ENCODE measurements at places on chromosomes 13 and 19.

GRCh38 chr13:73608711-73609485 is 525.3 kb downstream of the KLF12 start:
- DNase-seq, result no peak

GRCh38 chr19:11496391-11497163 is 9.1 kb downstream of the ZNF653 start:
- DNase-seq, result peak; percentile 47

- DNase-seq, result no peak
Measured at GRCh38 chr13:27037571-27037970, 134.0 kb downstream of the USP12 start.

DNA sequence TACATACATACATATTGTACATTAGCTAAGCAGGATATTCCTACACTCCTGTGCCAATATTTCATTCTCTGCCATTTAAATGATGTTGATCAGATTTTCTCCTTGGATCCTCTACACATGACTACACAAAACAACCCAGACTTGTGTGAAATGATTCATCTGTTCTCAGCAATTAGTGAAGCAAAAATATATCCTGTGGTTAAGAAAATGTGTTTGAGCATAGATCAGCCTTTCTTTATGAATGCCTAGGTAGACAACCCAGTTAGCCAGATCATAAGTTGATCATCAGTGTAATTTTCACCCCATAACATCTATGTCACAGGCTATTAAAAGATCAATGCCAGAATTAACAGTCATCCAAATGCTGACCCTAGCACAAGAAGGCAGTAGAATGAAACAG is 275.2 kb upstream of the EDNRB start:
- no peak for DNase-seq

- no peak for DNase-seq
Measured at GRCh38 chr19:33456076-33456844, 65.3 kb downstream of the PEPD start.

- no peak for DNase-seq
Measured at GRCh38 chr13:36815062-36815461, 4.0 kb upstream of the RFXAP start.

DNA sequence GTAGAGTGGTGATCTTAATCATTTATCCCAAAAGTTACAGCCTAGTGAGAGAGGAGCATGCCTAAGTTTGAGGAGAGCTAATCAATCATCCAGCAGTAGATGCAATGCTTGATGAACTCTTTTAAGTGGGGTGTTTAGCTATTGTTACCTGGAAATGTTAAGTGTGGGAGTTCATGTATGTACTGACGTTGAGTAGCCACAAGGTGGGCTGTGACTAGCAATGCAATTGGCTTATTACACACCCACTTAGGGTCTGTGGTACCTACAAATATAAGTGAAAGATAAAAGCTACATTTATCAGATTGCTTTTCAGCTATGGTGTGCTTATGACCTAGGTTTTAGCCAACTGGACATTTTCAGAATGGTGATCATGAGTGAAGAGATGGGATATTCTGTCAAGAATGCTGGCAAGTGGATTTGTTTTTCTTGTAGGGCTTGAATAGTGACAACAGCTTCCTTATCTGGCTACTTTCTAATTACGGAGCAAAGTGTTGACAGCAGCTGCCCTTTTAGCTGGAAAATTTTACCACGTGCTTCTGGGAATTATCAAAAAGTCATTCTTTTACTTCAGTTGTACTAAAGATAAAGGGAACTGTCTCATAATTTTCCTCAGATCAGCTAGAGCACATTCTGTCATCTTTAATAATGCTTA is 170.6 kb downstream of the POSTN start:
- no peak for DNase-seq

DNA sequence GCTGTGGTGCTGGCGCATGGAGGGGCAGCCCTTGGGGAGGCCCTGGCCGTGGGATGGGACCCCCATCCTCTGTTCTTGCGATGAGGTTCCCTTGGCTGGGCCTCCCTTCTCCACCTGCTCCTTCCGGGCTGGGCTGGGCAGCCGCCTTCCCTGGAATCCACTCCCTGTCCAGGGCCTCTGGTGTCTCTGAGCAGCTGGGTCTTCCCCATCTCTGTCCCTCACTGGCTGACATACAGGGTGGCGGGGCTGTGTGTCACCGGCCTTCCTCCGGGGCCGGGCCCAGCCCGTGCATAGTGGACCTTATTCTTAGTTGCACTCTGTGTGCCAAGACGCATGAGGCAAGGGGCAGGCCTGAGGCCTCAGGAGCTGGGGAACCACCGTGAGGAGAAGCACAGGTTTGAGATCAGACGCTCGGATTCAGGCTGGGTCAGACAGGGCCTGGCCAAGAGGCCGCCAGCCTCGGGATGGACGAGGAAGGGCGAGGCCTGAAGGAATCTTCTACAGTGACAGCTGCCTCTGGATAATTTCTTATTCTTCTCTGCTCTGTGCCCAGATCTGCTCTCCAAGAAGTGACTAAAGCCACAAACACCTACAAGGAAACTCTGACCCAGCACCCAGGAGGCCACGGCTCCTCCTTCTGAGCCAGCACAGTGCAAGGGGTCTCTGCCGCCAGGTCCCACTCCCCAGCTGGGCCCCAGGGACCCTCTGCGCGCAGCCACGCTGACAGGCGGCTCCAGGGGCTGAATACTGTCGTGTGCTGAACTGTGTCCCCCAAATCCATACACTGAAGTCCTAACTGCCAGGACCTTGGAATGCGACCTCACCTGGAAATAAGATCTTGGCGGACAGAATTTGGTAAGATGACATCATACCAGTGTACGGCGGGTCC is 11.0 kb downstream of the SGTA start:
- DNase-seq, result no peak

- DNase-seq, result no peak
Measured at GRCh38 chr13:40252676-40253075, 413.8 kb downstream of the FOXO1 start.

GRCh38 chr13:39811696-39812095 is 156.2 kb downstream of the COG6 start:
- DNase-seq, result no peak

DNA sequence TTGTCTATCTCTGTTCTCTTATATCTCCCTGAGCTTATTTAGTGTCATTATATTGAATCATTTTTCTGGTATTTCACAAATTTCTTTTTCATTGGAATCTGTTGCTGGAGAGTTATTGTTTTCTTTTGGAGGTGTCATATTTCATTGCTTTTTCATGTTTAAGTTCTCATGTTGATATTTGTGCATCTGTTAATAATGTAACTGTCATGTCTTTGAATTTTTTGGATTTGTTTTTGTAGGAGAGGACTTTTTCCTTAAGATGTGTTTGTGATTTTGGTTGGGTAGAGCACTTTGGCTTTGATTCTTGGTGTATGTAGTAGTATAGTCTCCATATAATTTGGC is 64.0 kb downstream of the DNAJC3 start:
- no peak for DNase-seq

DNA sequence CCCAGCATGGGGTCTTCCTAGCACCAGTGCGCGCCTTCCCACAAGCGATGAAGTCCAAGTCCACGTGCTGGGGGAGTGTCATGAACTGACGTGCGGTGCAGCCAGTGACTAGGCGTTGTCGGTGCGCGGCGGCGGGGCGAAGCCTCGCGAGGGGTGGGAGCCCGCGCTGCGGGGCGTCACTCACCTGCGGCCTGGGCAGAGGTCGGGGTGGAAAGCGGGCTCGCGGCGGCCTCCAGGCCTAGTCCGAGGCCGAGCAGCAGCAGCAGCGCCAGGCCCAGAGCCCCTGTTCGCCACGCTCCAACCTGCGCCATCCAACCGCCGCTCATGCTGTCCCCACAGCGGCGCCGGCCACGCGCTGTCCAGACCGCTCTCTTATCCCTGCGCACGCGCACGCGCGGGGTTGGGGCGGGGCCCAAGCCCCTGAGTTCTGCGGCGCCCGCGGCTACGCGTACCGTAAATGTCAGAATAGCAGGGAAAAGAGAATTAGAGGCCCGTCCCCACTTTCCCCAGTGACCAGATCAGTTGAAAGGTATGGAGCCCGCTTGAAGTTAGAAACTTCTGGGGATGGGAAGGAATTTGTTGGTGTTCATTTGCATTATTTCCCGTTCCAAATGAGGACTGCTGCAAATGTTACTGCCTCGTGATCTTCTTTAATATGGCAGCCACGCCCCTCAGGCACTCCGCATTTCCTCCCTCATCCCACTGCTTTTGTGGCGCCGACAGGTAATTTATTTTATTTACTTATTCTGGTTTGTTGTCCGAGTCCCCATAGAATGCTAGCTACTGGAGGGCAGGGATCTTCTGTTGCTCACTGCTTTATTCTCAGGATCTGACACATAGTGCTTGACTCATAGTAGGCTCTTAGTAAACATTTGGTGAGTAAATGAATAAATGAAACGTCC is at the start of gene CD320:
Gene CD320, minus strand, starts transcription at position 394 of the 902 bp plus-strand sequence. Its CDS starts 68 bp downstream, at position 326.
- DNase-seq, result peak; percentile 93

DNA sequence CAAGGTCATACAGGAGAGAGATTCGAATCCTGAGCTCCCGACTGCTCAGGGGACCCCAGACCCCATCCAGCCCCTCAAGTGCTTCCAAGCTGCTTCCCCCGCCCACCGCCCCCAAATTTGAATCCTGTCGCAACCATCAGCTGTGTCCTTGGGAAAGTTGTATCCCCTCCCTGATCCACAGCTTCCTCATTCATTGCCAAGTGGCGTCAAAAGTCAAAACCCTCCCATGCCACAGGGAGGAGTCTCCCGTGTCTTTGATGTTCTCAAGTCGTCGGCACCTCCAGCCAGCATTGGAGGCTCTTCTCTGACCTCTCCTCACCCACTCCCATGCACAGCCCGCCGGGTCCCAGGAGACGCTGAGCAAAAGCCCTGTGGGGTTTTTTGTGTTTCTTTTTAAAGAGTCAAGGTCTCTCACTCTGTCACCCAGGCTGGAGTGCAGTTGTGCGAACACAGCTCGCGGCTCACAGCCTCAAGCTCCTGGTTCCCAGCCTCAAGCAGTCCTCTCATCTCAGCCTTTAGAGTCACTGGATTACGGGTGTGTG is 2.8 kb upstream of the IFI30 start:
- no peak for DNase-seq

DNA sequence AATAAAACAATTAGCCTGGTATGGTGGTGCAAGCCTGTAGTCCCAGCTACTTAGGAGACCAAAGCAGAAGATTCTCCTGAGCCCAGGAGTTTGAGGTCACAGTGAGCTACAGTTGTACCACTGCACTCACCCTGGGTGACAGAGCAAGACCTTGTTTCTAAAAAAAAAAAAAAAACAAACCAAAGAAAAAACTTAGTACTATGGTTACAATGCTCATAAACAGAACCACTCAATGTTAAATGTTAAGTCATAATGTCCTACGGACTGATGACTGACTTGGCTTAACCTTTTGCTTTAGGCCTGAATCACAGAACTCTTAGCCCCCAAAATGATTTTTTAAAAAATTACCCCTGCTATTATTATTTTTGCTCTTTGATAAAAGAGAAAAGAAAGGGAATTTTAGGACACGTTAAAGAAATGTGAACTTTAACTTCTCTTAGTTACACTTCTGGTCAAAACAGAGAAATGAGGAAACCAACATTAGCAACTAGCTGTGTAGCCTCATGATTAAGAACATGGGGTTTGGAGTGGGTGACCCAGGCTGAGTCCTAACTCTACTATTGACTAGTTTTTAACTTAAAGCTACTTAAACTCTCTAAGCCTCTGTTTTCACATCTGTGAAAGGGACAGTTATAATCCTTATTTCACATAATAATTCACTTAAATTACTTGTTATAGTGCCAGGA is 13.7 kb upstream of the ELF1 start:
- DNase-seq, result no peak

- no peak for DNase-seq
Measured at GRCh38 chr13:33868343-33868994, 50.5 kb downstream of the RFC3 start.

DNA sequence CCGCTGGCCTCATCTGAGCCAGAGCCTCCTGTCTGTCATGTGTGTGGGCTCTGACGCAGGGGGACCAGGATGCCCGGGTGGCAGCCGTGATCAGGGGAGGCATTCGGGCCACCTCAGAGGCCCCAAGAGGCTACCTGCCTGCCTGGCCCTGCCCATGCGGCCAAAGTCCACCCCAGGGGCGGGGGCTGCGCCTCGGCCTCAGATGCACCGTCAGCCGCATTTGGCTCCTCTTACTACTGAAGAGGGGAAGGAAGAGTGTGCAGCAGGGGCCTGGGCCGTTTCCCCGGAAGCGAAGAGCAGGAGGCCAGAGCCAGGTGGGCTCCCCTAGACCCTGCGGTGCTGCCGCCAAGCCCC is 34.0 kb downstream of the C13orf46 start:
- no peak for DNase-seq

DNA sequence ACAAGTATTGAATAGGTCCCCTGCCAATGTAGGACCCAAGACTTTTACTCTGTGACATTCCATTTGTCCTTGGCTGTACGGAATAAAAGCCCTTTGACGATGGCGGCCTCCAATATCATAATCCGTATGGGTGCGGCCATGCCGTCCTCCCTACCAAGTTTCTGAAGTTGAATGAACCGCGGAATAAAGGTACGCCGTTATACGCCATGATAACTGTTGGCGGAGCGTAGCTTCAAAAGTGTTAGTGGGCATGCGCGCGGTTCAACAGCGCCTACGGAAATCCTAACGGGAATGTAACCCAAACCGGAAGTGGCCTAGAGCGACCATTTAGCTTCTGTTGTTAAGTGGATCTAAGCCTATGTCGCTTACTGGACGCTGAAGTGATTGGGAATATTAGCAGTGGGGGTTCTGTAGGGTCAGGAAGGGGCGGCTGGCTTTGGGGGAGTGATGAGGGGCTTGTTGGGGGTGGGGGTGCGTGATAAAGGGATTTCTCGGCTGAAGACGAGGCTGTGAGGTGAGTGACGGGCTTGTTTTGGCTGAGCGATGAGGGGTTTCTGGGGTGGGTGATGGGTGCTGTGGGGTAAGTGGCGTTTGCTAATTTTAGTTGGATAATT is at the start of gene ZNF175:
Gene ZNF175, plus strand, starts transcription at position 322 of the 614 bp plus-strand sequence. CDS start 2,047 bp downstream, outside the sequence.
- no peak for DNase-seq

DNA sequence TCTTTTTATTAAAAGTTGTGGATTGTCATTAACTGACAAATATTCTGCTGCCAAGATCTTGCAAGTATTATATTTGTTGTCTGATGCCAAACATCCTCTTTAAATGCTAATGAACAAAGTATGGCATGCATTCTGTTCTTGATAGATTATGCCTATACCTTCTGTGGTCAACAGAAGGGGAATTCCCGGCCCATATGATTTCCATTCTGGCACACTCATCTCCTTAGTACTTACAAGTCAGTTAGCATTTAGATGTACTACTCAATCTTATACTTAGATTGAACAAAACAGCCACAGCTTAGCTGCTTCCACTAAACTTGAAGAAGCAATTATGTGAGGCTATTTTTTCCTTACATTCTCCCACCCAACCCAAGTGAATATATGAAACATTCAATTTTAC is 246.1 kb upstream of the DACH1 start:
- no peak for DNase-seq

DNA sequence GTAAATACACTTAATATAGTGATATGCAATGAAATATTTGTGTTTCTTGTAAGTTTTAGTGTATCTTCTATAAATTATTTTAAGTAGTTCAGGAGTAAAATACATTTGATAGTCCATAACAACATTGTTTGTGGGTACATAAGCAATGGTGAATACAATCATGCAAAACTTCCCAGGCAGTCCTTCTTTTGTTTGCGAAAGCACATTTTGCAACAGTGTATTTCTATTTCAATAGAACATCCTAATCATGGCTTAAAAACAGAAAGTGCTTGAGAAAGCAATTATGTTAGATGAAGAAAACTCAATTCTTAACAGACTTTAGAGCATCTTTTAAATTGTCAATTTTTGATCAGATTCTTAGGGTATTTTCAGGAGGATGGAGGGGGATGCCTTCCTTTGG is 155.6 kb downstream of the POSTN start:
- DNase-seq, result no peak

- no peak for DNase-seq
Measured at GRCh38 chr19:41915776-41916414, 12.4 kb downstream of the ERFL start.
